ENCODE measurements at places on chromosomes 12 and 14. TPM values are rescaled to one million over a fixed set of nuclear protein-coding genes. Genes with fewer than 3 reads are reported as not detected.

GRCh38 chr12:130014485-130014807 is 110.6 kb upstream of the TMEM132D start:
- peak; percentile 6 for DNase-seq

Gene DPF3
- 6.8 TPM for polyA plus RNA-seq

- no peak for DNase-seq
Measured at GRCh38 chr12:2288471-2288870, 235.7 kb downstream of the CACNA1C start.

Gene IAPP
- polyA plus RNA-seq = not detected

GRCh38 chr14:104515811-104516780 is 63.5 kb upstream of the C14orf180 start:
- DNase-seq = no peak

GRCh38 chr12:26130728-26131127 is 5.9 kb upstream of the BHLHE41 start:
- no peak for DNase-seq

DNA sequence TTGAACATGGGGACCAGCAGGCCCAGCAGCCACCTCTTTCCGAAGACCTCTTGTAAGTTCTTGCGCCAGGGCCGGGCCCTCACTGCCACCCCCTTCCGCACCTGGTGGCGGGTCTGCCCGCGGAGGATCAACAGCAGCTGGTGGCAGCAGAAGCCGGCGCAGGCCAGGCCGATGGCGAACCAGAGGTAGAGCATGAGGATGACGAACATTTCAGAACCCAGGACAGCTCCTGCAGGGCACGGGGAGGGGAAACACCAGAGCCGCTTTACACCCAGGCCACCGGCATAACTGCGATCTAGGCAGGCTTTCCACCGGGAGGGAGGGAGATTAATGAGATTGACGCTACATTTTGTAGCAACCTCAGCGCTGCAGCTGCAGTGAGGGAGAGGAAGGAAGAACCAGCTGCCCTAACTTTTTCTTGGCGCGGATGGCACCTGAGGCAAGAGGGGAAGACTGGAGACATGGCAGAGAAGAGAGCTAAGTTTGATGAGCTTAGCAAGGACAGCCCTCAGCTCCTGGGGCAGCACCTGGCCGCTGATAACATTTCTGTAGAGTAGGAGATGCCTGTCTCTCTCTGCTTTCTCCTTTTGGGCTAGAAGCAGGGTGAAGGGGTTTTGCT is 7.8 kb downstream of the ZDHHC22 start:
- peak; percentile 67 for DNase-seq

DNA sequence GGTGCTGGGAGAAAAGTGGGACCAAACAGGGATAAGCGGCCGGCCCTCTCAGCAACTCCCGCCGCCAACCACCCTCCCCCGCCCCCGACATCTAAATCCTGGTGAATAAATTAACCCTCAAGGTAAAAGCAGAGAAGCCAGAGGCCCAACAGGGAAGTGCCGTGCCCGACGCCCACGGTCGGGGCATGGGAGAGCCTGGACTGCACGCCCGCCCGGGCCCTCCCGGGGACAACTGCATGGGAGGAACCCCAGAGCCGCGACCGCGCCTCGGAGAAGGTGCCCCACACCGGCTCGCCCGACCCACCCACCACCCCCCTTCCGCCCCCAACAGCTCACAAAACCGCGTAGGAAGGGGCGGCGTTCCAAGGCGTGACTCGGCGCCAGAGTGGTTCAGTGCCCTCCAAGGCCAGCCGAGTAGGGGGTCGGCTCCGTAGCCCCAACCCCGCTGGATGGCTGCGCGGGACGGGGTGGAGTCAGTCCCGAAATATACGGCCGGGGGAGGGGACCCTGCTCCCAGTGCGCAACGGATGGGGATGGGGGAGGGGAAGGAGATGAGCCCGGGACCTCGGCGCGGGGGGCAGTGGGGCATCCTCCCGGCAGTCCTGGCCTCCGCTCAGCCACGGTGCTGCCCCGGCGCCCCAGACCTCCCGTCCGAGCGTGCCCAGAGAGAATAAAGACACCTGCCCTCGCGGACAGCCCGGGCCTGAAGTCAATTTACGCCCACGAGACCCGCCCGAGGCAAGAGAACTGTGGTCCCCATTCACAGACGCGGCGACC is 732 bp downstream of the SLC25A29 start:
- peak; percentile 54 for DNase-seq

DNA sequence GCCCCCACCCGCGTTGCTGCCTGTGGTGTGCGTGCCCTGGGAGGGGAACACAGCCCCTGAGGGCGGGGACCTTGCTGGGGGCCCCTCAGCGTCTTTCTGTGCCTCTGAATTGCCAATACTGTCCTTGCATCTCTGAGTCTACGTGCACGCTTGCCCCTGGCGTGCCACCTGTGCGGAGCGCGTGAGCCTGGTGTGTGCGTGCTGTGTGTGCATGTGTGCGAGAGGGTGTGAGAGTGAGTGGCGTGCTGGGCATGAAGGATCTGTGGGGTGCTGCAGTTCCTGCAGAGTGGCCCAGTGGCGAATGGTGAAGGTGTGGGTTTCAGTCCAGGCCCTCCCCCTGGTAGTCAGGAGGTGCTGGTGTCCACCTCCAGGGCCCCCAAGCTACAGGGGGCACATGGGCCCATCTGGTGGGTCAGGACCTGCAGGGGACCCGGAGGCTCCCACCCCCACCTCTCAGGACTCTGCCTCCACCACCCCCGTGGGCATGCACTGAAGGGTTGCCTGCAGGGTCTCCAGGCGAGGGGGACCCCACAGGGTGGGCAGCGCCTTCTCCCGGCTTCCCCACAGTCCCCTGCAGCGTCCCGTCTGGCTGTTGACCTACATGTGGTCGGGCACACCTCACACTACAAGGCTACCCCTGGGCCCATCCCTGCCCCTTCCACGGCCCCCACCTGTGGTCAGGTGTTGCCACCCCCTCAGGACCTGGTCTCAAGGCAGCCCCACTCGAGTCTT is 21.0 kb downstream of the FBRSL1 start:
- DNase-seq = no peak

Gene TSPAN8
- polyA plus RNA-seq = not detected

DNA sequence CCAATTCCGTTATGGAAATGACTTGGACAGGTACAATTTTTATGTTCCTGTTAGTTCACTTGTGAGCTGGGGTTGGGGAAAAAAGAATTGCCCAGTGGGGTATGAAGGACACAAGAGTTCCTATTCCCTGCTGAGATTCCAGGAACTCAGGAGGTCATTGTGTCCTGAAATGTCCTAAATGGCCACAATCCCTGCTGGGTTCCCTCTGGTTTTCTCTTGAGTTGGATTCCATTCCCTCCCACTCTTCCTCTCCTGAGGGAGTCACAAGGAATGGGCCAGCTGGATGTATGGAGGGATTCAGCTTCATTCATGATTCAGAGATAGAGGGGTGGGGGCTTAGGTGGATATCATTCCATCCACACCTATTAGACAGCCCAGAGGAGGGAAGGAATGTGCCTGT is 34.5 kb upstream of the DCD start:
- DNase-seq = no peak

- no peak for DNase-seq
Measured at GRCh38 chr12:56677680-56678079, 10.4 kb downstream of the PTGES3 start.

Gene GAS2L3
- polyA plus RNA-seq = 6.1 TPM

Gene TTC9
- not detected for polyA plus RNA-seq

GRCh38 chr12:10170216-10170615 is 1.7 kb downstream of the OLR1 start:
- peak; percentile 62 for DNase-seq

Gene BRF1
- 10.5 TPM for polyA plus RNA-seq

DNA sequence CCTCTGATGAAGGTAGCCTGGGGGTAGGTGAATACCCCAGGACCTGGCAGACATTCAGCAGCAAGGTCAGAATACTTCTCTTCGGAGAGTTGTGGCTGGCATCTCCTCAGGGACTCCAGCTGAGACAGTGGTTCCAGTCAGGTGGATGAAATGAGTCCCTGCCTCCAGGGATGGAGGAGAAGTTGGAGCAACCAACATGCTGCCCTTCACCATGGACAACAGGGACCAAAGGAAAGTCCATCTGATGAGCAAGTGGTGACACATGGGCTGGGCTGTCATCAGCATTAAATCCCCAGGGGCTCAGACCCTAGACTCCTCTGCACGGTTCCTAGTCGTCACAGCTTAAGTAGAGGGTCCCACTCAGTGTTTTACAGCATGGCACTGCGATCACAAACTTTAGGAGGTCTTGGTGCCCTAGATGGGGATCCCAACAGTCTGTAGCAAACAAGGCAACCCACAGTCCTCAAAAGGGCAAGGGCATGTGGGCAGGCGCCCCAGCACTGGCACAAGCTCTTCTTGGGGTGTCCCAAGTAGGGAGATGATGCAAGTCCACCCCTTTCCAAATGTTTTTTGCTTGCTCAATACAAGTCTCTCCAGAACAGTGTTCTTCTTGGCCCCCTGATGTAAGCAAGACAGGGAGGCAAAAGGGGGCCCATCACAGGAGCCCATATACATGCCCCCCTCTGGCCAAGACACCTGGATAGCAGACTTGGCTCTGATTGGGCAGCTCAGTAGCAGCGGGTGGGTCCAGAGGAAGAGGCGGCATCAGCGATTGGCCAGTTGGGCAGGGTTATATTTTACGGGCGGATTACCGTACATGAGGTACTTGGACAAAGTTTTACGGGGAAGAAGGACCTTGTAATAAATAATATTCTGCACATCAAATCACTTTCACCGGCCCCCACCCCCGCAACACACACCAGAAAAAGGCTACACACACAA is 10.8 kb upstream of the CDH24 start:
- DNase-seq = peak; percentile 23

Gene CHST11
- 3.7 TPM for polyA plus RNA-seq

- DNase-seq = peak; percentile 35
Measured at GRCh38 chr14:21038441-21039422, 3.4 kb upstream of the RNASE7 start.

Measured in GM23248 (cell line).